GM12865 (cell line): ENCODE measurements at places on chromosomes 4 and X.
A peak's percentile ranks its signal among the peaks of the same experiment; 100 is the strongest.

DNA sequence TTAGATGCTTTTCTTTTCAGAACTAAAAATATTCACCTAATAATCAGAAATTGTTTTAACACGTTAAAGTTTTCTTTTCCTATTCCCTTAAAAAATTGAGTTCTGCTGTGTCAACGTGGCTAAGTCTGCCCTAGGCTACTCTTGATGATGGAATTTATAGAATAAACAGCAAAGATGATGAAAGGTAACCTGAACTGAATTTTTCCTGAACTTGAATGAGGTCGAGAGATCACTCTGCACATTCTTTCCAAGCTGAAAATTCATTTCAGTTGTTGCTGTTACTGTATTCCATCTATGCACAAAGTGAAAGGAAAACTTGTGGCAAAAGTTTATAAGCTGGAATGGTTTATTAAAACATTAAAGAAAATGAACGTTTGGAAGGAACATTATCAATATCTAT is 245.9 kb upstream of the GIMD1 start:
- DNase-seq, result no peak

- peak; percentile 33 for DNase-seq
Measured at GRCh38 chrX:40391662-40392061, 189.1 kb upstream of the ATP6AP2 start.

- DNase-seq, result no peak
Measured at GRCh38 chrX:103733017-103733416, 22.3 kb downstream of the TMEM31 start.

DNA sequence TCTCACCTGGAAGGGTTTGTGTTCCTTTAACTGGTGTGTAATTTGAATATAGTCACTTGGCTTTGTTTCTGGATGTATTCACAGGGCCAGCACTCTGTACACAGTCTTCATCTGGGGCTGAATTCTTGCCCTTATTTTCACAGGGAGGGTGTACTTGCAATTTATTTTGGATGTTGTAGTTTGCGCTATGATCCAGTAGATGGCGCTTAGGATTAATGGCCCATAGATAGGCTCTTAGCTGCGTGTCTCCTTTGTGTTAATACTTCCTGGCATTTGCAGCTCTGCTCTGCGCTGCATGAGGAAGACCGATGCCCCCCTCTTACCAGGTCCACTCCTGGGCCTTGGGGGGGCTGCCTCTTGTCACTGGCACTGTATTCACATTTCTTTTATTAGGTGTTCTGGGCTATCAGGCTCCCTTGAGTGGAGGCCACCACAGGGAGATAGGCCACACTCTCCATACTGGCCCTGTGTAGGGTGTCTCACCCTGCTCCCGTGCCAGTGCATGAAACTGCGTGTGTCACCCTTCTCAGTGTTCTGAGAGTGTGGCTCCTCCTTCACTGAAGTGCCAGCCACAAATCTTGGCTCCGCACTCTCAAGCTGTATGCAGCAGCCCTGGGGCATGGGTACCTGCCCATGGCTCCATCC is 562.2 kb downstream of the ZIC3 start:
- DNase-seq, result peak; percentile 37

DNA sequence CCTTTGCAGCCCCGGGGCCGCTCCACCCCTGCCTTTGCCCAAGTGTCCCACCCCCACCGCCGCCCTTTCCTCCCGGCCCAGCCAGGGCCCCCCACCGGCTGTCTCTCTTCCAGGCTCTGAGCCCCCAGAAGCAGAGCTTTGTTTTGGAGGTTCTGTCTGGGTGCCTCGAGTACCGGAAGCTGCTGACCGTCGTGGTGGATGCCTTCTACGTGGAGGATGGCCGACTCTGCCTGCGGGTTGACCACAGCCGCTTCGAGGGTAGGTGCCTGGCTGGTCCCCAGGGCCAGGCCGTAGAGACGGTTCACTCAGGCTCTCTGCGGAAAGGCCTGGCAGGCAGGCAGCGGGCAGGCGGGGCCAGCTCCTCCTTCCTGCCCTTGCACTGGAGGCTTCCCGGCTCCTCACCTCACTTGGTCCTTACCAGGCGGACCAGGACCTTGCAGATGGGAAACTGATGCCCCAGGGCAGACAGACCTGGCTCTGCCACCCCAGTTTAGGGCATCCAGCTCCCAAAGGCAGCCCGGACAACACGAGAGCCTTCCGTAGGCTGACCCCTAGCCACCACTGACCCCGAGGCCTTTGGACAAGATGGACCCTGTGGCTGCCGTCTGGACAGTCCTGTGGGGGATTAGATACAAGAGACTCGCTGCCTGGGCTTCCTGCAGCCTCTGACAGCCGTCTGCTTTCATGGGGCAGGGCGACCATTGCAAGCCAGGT is 18.2 kb downstream of the CFAP99 start:
- DNase-seq, result no peak

- no peak for DNase-seq
Measured at GRCh38 chrX:19626230-19626629, 110.9 kb upstream of the MAP3K15 start.

- peak; percentile 39 for DNase-seq
Measured at GRCh38 chrX:39445336-39445735, 644.1 kb downstream of the MID1IP1 start.

GRCh38 chrX:129600981-129601424 is 53.8 kb downstream of the APLN start:
- peak; percentile 24 for DNase-seq

DNA sequence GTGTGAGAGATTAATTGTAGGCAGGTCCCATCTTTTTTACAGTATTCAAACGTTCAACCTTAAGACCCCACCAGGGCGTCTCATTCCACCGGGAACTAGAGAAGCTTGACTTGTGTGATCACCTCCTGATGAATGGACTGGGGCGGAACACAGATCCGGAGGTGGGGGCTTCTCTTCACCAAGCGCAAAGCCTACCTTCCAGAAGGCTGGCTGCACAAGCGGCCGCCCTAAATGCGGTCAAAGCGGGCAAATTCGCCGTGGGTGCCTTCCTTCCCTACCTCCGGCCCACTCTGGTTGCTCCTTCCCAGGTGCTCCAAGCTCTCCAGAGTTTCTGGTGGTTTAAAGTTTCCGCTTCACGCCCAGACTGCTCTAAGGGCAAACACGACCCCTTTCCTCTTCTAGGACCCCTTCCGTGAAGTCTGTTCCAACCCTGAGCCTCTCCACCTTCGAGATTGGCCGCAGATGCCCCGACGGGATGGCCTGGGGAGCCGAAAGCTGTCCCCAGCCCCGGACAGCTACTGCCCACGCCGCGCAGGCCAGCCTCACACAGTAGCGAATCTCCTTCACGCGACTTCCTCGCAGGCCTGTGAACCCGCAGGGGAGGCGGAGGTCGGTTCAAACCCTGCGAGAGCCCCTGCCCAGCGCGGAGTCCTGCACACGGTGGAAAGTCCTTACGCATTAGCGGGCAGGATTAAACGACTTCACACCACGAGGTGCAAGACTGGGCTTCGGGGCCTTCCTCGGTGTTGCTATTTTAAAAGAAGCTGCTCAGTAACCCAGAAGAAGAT is 1.6 kb upstream of the WWC2 start:
- DNase-seq, result no peak

- no peak for DNase-seq
Measured at GRCh38 chr4:64068096-64068495, 341.2 kb downstream of the TECRL start.
